ENCODE measurements at places on chromosomes 7 and 10.

DNA sequence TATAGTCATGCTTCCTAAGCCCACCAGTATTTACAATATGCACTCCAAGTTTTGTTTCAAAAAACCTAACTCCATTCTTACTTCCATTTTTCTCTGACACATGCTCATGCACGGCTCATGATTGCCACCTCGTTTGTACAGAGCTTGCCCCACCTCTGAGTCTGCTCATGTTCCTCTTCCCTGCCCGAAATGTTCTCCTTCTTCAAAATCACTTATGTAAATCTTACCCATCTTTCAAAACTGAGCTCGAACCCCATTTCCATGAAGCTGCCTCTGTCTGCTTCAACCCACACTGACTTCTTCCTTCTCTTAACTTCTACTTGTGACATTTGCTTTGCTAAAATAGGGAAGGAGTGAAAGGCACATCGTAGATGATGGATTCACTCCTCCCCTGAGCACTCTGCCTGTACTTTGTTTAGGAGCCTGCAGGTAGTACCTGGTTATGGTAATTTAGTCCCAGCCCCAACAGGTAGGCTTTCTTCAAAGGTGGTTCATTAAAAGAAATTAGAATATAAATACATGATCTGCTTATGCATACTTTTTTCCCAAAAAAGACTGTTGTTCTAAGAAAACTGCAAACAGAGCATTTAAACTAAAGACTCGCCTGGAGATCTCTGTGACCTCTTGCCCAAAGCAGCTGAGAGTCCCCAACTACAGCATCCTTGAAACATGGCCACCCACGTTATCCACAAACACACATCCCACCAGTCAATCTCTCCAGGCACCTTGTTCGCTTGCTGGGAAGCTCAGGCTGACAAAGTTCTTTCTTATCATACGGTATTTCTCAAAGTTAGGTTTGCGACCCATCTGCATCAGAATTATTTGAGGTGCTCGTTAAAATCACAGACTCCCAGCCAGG lies 172.0 kb downstream of the DGKI start:
- no peak for DNase-seq

- no peak for DNase-seq
These were observed 19.6 kb upstream of the ENO4 start for GRCh38 chr10:116829711-116830110.

GRCh38 chr7:104983076-104983577 lies 30.9 kb upstream of the KMT2E start:
- DNase-seq, result no peak

GRCh38 chr10:1189166-1190051 lies 133.2 kb downstream of the WDR37 start:
- no peak for DNase-seq

- no peak for DNase-seq
These were observed 129.7 kb downstream of the ADRA2A start for GRCh38 chr10:111206521-111206920.

DNA sequence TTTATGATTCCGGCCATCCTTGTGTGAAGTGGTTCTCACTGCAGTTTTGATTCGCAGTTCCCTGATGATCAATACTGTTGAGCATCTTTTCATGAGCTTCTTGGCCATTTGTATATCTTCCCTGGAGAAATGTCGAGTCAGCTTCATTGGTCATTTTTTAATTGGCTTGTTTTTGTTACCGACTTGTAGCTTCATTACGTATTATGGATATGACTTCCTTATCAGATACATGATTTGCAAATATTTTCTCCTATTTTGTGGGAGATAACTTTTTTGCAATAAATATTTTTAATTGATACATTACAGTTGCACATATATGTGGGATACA lies 27.4 kb upstream of the TPK1 start:
- DNase-seq, result no peak
